ENCODE measurements at places on chromosomes 6 and 20. TPM values are rescaled to one million over a fixed set of nuclear protein-coding genes. Genes with fewer than 3 reads are reported as not detected.

MAS1L gene
- not detected for total RNA-seq

BPIFA1 gene
- not detected for total RNA-seq

EHMT2 gene
- total RNA-seq = 121 TPM

RIPOR3 gene
- 0.46 TPM for total RNA-seq

RNF182 gene
- 2.6 TPM for total RNA-seq

LY6G6F gene
- not detected for total RNA-seq

RRAGD gene
- 20.7 TPM for total RNA-seq

TRIM38 gene
- 4.4 TPM for total RNA-seq

SRF gene
- total RNA-seq = 33.0 TPM

HTR1E gene
- total RNA-seq = 3.6 TPM

DEFB112 gene
- not detected for total RNA-seq

CFAP61 gene
- 0.64 TPM for total RNA-seq

SALL4 gene
- 409 TPM for total RNA-seq

MCCD1 gene
- total RNA-seq = not detected

PAK5 gene
- total RNA-seq = 0.21 TPM

FAM184A gene
- 188 TPM for total RNA-seq

SAMD3 gene
- 43.4 TPM for total RNA-seq

EYA2 gene
- 20.5 TPM for total RNA-seq
